Left kidney (tissue), 8 donors: ENCODE measurements at places on chromosomes 6 and 20. TPM values are rescaled to one million over a fixed set of nuclear protein-coding genes. Genes with fewer than 3 reads are reported as not detected.

Gene PDRG1
- polyA plus RNA-seq: 19.6 TPM

Gene MROH8
- polyA plus RNA-seq: 9.2 TPM

Gene HAO1
- polyA plus RNA-seq: not detected

Gene CCN6
- polyA plus RNA-seq: 2.7 TPM

Gene WDR46
- 59.7 TPM for polyA plus RNA-seq
